ENCODE measurements at places on chromosomes 13 and 19.

- no peak for DNase-seq
Observed at GRCh38 chr19:21850656-21851255, 14.8 kb upstream of the ZNF43 start.

- no peak for DNase-seq
Observed at GRCh38 chr19:36417752-36418286, 625 bp downstream of the ZFP82 start.

DNA sequence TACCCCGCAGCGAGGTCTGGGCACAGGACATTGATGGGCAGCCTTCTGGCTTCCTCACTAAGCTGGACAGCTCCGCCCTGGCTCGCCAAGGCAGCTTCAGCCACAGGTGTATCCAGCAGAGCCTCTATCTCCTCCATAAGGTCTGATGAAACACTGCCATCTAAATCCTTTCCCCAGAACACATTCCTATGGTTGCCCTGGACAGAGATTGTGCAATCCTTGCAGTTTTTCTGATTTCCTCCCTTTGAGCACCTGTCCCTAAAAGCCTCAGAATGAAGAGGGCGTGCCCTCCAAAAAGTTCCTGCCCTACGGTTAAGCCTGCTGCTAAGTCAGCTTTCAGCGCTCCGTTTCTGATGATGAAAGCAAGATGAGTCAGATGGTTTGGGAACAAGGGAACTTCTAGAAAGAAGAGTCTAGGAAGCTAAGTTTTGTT is 21.0 kb downstream of the CLEC4M start:
- peak; percentile 49 for DNase-seq

- no peak for DNase-seq
Observed at GRCh38 chr13:23668562-23668961, 98.3 kb downstream of the TNFRSF19 start.

GRCh38 chr13:80338781-80339562 is 2.0 kb downstream of the SPRY2 start:
- peak; percentile 75 for DNase-seq

GRCh38 chr19:14347999-14348889 is 33.0 kb upstream of the ADGRE5 start:
- DNase-seq = peak; percentile 78

DNA sequence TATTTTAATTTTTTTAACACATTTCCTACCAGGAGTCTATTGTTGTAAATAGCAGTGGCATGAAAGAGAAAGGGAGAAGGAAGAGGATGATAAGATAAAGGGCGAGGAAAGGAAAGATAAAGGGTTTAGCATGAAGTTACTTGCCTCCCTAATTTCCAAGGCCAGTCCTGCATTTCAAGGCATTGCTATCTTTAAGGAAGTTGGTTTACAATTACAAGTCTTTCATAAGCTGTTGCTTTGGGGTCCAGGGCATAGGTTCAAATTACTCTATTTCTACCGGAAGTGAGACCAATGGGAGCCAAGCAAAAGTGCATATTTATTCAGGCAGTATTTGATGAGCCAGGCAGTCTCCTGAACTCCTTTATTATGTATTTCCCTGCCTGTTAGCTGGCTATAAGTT is 27.7 kb upstream of the UBL3 start:
- DNase-seq = no peak

GRCh38 chr19:15432018-15432494 is 13.3 kb upstream of the AKAP8L start:
- DNase-seq = no peak

DNA sequence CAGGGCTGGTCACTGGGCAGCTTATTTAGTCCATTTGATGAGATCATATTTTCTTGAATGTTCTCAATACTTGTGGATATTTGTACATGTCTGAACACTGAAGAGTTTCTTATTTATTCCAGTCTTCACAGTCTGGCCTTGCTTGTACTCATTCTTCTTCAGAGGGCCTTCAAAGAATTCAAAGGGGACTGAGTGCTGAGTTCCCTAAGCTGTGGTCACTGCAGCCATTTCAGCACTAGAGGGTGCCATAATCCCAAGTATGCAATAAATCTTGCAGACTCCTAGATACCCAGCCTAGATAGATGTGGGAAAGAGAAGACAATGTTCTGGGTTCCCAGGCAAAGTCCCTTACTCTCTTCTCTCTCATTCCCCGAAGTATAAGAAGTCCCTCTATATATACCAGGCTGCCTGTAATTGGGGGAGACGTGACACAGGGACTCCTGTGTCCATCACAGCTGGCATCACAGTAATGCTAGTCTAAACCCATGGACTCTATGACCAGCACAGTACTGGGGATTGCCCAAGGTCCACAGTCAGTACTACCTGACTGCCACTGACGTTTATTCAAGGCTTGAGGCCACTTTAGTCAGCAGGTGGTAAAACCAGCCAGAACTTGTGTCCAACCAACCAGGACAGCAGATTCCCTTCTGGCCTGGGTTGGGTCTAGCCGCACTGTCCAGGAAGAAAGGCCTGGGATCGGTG is 8.9 kb upstream of the VN1R1 start:
- DNase-seq = no peak

GRCh38 chr13:46751811-46752635 is 44.9 kb downstream of the ESD start:
- DNase-seq = peak; percentile 48

Measured in cerebellum (tissue), 4 donors.